ENCODE measurements at places on chromosomes 12 and 14. TPM values are rescaled to one million over a fixed set of nuclear protein-coding genes. Genes with fewer than 3 reads are reported as not detected.

Gene PRH2
- not detected for total RNA-seq

Gene IAPP
- total RNA-seq = not detected

Gene C12orf56
- not detected for total RNA-seq

Gene C12orf60
- total RNA-seq = not detected

Gene CLEC2A
- total RNA-seq = not detected

Gene KCNJ8
- 32.5 TPM for total RNA-seq

Gene GZMB
- 8.9 TPM for total RNA-seq

Gene BEGAIN
- total RNA-seq = 8.6 TPM
